ENCODE measurements at places on chromosomes 4 and X.
A peak's percentile ranks its signal among the peaks of the same experiment; 100 is the strongest.

DNA sequence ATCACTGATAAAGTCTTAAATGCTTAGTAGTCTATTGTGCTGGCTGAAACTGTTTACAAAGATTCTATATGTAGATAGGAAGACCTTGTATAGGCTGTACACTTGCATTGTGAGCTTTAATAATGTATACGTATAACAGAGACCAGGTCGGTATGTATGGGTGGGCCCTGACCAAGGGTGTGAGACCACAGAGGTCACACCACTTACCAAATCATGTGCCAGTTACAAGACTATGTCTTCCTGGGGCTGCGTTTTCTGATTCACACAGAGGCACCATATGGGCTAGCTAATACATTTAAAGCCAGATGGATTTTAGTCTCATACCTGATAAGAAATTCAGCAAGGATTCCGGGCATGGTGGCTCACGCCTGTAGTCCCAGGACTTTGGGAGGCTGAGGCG, 8.8 kb downstream of the DIAPH2 start:
- DNase-seq: no peak

DNA sequence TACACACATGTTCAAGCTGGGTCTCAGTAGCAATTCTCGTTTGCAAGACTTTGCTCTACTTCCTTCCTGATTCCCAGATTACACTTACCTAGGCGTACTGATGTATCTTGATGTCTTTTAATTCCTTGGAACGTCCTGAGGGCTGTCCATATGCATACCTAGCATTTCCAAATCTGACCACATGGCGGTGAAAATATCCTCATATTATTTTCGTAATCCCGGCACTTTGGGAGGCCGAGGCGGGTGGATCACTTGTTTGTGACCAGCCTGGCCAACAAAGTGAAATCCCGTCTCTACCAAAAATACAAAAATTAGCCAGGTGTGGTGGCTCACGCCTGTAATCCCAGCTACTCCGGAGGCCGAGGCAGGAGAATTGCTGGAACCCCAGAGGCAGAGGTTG, 1786.3 kb upstream of the TENM3 start:
- DNase-seq: no peak

DNA sequence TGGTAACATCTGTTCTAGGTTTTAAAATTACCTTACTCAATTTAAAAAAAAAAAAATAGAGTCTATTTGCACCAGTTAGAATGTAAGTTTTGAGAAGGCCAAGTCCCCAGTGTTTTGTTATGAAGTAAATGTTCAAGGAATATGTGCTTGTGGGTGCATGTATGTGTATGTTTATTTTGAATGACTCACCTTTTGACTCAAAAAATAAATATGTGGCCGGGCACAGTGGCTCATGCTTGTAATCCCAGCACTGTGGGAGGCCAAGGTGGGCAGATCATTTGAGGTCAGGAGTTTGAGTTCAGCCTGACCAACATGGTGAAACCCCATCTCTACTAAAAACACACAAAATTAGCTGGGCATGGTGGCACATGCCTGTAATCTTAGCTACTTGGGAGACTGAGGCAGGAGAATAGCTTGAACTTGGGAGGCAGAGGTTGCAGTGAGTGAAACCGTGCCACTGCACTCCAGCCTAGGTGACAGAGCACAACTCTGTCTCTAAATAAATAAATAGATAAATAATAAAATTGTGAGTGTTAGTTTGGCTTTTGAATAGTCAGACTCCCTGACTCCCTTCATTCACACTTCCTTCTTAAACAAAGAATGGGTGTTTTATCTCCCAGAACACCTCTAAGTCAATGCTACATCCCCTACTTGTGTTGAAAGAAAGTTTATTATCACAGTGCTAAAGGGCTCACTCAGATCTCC, 511.3 kb upstream of the PCDH7 start:
- no peak for DNase-seq

DNA sequence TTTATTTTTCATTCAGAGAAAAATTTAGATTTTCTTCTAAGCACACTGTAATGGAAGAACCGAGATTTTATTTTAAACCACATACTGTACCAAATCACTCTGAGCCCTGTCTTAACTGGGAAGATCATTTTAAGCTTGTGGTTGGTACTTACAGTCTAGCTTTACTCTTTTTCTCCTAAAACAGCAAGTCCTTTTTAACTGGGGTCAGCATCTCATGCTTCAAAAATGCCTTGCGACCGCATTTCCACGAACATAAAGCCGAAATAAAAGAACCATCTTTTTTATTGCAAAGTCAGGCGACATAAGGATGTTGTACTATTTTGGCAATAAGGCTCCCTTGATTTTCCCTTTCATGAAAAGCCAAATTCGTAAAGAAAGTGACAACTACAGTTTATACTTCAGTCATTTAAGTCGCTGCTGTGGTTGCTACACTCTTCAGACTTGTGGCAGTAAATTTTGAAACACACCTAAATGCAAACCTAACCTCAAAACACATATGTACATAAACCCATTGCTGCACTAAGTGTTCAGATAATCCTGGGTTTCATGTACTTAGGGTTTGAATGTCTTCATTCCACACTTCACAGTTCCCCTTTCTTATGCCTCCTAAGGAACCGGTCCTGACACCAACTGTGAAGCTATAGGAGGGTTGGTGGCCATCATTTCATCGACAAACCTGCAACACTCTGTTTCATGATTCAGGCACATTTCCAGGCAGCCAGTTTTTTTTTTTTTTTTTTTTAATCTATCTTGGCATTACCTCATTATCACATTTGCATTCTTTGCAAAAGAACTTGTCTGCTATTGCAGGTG, 3.0 kb downstream of the STOX2 start:
- no peak for DNase-seq

DNA sequence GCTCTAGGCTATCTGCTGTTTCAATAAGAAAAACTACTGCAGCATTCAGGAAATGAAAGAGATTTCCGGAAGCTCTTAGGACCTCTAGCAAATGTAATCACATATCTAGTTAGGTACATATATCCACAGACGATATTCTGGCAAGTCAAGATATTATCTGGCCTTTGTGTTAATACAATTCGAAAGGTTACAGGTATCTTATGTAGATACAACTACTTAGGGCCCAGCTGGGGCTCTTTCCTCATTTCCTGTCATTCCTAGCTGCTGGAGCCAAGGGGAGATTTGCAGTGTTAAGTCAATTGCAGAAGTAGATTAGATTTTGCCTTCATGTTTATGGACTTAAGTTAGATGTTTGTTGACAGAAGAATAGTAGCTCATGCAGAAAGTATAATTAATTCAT, 299.5 kb downstream of the ARHGAP24 start:
- DNase-seq: no peak

DNA sequence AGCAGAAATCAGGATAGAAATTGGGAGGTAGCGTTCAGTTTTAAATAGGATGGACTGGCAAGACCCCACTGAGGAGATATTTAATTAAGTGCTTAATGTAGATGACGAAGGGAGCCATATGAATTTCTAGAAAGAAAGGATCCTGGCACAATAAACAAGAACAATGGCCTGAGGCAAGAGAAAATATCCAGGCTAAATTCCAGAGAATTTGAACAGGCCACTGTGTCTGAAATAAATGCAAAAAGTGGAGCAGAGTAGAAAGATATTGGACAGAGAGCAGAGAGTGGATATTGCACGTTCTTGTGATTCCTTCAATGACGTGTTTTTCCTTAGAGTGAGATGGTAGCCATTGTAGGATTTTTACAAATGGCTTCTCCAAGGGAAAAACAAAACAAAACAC, 1504.8 kb downstream of the C4orf33 start:
- DNase-seq: no peak

DNA sequence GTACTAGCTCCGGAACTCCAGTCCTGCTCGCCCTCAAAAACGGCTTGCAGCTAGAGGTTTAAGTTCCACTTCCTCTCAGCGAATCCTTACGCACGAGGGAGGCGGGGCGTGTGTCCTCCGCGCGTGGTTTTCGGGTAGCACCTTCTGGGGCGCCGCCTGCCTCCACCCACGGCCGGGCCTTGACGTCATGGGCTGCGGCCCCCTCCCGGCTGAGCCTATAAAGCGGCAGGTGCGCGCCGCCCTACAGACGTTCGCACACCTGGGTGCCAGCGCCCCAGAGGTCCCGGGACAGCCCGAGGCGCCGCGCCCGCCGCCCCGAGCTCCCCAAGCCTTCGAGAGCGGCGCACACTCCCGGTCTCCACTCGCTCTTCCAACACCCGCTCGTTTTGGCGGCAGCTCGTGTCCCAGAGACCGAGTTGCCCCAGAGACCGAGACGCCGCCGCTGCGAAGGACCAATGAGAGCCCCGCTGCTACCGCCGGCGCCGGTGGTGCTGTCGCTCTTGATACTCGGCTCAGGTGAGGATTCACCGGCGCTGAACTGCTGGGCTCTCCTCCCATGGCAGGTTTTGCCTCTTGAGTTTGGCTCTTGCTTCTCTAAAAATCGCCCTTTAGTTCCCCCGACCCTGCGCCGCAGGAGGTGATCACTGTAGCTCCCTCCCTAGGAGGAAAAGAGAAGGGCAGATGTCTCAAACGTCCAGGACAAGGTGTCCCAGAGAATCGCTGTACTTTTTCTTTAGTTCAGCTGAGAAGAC, at the start of gene AREG:
Gene AREG (plus strand): TSS at position 246 of the 752 bp plus-strand sequence. CDS start 210 bp downstream, at position 456.
- DNase-seq: peak; percentile 75

- DNase-seq: no peak
These were observed 37.7 kb downstream of the FRYL start for GRCh38 chr4:48742412-48742811.

GRCh38 chr4:7254736-7255487, 62.6 kb downstream of the SORCS2 start:
- no peak for DNase-seq

- no peak for DNase-seq
These were observed 73.2 kb downstream of the ENOX2 start for GRCh38 chrX:130829526-130830515.

- no peak for DNase-seq
These were observed 146.8 kb downstream of the PPP3CA start for GRCh38 chr4:101200561-101200960.

DNA sequence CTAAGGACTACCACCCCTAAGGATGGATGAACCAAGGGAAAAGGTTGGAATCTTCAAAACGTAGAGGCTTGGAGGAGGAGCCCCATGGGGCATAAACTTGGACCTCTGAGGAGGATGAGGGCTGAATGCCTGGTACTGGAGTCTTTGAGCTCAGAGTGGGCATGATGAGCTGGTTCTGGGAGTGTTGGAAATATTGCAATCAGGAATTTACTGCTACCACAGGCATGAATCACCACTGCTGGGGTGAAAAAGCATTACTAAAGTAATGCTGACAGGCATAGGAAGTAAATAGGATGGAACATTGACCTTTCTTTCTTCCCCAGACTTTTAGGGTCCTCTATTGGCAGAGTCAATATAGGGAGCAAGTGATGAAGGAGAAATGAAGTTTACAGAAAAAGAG, 105.8 kb upstream of the RPS6KA3 start:
- DNase-seq: peak; percentile 52

DNA sequence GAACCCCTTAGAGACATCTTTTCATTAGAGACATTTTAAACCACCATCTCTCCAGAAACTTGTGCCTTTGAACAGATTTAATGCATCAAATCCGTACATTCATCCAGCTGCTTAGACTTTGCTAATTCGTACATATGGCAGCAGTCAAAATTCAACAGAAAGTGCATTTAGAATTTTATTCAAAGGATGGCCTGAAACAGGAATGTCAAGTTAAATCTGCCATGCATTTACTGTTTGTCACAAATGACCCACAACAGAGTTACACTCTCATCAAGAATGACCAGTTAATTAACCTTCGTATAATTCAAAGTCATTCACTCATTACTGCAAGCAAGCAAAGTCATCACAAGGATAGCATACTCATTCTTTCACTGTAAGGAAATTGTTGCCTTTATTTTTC, 284.3 kb downstream of the SLC7A11 start:
- no peak for DNase-seq

- no peak for DNase-seq
These were observed 304.5 kb downstream of the CBLL2 start for GRCh38 chrX:22577181-22577580.

GRCh38 chr4:156870131-156870530, 101.5 kb downstream of the PDGFC start:
- no peak for DNase-seq

- DNase-seq: no peak
These were observed 85.6 kb upstream of the CPEB2 start for GRCh38 chr4:14916554-14917297.

GRCh38 chr4:102631616-102632015, 129.2 kb downstream of the MANBA start:
- no peak for DNase-seq

GRCh38 chr4:22410645-22411247, 105.1 kb downstream of the ADGRA3 start:
- DNase-seq: peak; percentile 32

DNA sequence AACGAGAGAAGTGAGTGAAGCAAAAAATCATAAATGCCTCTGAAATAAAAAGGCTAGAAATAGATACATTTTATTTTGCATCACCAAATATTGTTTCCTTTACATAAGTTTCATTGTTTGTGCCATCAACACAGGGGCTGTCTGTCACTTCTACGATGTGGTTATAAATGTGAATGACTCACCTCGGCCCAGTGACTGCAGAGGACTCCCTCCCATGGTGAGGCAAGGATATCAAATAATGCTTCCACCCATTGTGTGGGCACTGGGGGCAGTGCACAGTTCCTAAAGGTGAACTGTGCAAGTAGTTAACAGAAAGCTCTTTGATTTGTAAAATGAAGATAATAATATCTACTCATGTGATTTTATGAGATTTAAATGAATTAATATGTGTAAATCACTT, 230.3 kb upstream of the NEIL3 start:
- DNase-seq: no peak

- no peak for DNase-seq
These were observed 123.6 kb downstream of the SH3RF1 start for GRCh38 chr4:169147191-169147590.

GRCh38 chr4:77236806-77237205, 79.8 kb downstream of the CCNG2 start:
- no peak for DNase-seq

- DNase-seq: no peak
These were observed 127.4 kb downstream of the RBM47 start for GRCh38 chr4:40502220-40502619.

- DNase-seq: no peak
These were observed 14.5 kb downstream of the AFP start for GRCh38 chr4:73450398-73451004.

DNA sequence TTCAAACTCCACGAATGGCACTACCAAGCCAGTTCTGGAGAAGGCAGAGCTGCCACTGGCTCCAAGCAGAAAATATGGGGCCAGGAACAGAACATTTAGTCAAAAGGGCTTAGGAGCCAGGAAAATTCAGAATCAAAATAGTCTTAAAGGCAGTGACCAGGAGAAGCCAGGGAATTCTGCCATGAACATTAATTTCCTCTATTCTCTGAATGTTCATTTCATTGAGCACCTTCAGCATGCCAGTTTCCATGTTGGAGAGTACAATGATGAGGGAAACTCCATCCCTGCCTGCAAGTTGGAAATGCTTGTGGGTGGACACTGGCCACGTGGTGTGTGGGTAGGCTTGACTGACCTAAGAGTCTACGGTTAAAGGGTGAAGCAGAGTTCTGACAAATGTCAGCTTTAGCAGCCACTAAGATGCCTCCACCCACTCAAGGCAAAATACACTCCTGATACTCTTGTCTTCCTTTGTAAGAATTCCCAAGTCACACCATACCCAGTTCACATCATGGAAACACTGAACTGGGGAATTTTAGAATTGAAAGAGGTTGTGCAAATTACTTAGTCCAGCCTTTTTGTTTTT, 190.1 kb upstream of the C1QTNF7 start:
- DNase-seq: no peak

All from cardiac muscle cell (in vitro differentiated cells and primary cell).